Natural killer cell treated with Interleukin-12 subunit alpha and Interleukin-12 subunit beta and Interleukin-15 and Interleukin-18, amount 100 ng/mL, for 72 hours (primary cell): ENCODE measurements at places on chromosomes 13 and 19.

- peak; percentile 92 for DNase-seq
Measured at GRCh38 chr19:12933287-12934072, at the start of gene FARSA. TSS of gene FARSA (minus strand) at chr19:12933711. CDS start at chr19:12933696, 15 bp downstream.

- no peak for DNase-seq
Measured at GRCh38 chr13:37105251-37105714, at the start of gene CSNK1A1L. TSS of gene CSNK1A1L (minus strand) at chr13:37105664. CDS start at chr13:37105256, 408 bp downstream.

DNA sequence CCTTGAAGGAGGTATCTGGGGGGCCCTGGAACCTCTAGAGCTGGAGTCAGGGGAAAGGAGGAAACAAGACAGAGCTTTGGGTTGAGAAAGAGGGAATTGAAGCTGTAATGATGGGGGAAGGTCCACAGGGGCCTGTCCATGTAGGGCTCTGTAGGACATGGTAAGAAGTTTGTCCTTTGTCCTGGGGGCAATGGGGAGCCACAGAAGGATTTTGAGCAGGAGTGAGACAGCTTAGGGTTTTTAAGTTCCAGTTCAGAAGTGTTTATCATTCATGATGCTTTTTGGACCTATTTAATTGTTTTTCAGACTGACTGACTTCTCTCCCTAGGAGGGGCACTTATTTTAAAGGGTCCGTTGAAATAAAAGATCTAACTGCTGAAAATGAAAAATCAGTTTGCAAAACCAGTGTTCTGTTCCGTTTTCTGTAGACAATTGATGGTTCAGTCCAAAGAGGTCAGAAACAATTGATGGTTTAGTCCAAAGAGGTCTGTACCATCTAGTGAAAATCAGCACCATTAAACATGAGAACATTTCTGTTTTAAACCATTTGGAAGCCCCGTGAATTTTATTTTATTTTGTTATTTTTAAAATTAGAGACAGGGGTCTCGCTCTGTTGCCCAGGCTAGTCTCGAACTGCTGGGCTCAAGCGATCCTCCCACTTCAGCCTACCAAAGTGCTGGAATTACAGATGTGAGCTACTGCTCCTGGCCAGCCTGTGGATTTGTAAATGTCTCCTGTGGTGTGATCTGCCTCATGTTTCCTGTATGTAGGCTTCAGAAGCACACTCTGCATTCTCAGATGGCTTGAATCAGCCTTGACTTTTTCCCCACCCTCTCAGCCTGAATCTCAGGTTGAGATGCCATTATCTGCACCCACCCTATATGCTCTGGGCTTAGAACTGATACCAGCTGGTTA, 8.4 kb downstream of the PLD3 start:
- DNase-seq = no peak

DNA sequence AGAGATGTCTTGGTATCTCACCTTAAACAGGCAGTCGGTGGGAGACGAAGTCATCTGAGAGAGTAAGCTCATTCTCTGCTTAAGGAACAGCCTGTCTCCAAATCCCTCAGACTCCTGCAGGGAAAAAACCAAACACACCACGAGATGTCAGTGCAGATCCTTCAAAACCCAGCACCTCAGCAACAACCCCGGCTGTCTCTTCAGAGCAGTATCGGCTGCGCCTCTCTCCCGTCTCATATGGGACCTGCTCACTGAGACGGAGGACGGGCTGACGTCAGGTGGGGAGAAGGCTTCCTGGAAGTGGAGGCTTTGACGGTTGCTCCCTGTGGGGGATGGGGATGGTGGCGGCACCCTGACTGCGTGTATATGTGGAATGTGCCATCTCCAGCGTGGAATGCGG, 43.6 kb downstream of the ANKRD27 start:
- DNase-seq = no peak

- no peak for DNase-seq
Measured at GRCh38 chr13:75331792-75332349, 150.1 kb downstream of the TBC1D4 start.

GRCh38 chr13:111392486-111392885, 72.0 kb downstream of the TEX29 start:
- no peak for DNase-seq

- DNase-seq = no peak
Measured at GRCh38 chr13:98780451-98780850, 28.0 kb upstream of the SLC15A1 start.

DNA sequence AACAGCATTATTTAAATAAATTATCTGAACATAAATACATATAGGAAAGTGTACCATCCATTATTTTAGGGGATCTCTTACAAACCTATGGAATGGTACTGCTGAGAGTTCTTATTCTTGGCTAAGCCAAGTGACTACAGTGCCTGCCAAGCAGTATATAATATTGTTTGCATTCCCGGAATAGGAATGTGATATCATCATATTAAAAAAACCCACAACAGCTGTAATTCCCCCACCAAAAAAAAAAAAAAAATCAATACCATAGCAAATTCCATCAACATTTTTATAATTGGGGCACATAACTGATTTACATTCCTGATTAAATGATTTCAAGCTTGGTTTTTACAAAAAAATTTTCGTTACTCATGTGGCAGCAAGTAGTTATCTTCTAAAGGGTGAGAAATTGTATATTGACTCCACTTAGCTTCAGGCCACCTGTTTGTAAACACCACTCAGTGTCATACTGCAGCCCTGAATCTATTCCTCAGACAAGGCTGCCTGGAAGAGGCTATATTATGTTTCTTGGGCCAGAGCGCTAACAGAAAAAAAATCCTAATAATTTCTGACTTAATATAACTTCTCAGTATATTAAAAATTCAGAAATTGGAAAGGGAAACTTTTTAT, 278.1 kb downstream of the DNAJC15 start:
- no peak for DNase-seq

DNA sequence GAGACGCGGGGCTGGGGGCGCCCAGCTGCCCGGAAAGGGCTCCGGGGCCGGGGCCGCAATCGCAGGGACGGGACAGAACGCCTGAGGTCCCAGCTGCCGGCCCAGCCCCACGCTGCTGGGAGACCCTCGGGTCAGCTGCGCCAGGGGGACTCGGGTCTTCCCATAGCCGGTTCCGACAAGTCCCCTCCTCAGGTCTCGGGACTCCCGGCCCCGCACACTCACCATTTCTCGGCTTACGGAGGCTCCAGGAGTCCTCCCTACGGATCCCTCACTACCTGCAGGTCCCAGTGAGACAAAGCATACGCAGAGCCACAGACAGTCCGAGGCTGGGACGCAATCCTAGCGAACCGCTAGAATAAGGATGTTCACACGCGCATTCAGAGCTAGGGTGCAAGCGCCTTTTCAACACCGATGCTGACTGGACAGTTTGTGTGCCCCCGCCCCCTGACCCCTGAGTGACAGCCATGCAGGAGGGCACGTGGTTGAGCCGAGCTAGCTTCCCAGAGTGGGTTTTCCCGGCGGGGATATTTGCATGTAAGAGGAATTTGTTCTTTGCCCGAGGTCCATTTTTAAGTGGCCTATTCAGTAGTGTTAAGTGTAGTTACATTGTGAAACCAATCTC, 13.6 kb downstream of the ZNF490 start:
- DNase-seq = no peak

- no peak for DNase-seq
Measured at GRCh38 chr19:48735031-48735615, 5.3 kb downstream of the RASIP1 start.

DNA sequence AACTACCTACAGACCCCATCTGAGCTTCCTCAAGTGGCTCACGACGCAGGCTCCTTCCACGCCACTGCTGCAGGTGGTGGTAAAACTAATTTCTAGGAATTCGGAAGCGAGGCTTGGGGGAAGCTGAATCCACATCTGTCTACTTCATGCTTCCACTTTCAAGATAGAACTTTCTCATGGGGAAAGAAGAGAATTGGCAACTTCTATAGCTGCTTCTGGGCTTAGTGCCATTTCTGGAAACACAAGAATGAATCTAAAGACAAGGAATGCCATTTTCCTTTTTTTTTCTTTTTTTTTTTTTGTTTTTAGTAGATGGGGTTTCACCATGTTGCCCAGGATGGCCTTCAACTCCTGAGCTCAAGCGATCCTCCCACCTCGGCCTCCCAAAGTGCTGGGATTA, 2.8 kb upstream of the NLRP12 start:
- DNase-seq = no peak

DNA sequence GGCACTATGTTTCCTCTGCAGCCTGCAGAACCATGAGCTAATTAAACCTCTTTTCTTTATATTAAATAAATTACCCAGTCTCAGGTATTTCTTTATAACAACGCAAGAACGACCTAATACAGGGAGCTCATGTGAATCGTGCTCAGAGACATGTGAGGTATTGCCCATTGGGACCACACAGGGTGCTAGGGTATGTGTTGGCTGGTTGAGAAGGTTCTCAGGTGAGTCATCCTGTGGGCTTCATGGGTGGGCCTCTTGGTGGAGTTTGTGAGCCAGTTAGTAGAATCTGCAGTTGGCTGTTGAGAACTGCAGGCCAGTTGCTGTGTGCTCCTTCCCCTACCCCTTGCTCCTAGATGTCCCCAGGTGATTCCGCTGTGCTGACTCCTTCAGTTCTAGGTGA, 163.0 kb downstream of the HS6ST3 start:
- DNase-seq = no peak

- no peak for DNase-seq
Measured at GRCh38 chr19:11848200-11848593, 329 bp upstream of the ZNF439 start.

GRCh38 chr19:10639836-10640235, 14.3 kb upstream of the ILF3 start:
- no peak for DNase-seq

- peak; percentile 72 for DNase-seq
Measured at GRCh38 chr13:51584731-51585672, 740 bp downstream of the WDFY2 start.

DNA sequence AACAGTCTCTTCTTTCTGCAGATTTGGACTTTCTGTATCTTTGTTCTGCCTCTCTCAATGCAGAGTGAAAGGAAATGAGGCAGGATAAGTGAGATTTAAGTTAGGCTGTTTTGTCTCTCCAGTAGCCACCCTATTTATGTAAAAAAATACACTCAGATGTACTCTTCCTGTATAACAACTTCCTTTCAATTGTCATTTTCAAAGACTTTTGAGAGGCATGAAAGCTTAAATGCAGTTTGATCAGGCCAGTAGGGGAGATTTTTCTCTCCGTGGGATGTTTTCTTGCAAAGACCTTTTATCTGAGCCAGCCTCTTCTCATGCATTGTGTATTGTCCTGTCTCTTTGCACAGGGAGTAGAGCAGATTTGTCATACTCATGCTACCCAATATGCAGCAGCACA, 166.8 kb downstream of the SLITRK5 start:
- DNase-seq = no peak

GRCh38 chr19:45069056-45069455, 7.2 kb downstream of the ZNF296 start:
- no peak for DNase-seq

- DNase-seq = no peak
Measured at GRCh38 chr13:73465617-73465971, 406.8 kb downstream of the KLF5 start.

GRCh38 chr13:84659359-84659661, 777.0 kb upstream of the SLITRK1 start:
- no peak for DNase-seq

- no peak for DNase-seq
Measured at GRCh38 chr13:75226733-75227435, 255.1 kb downstream of the TBC1D4 start.

DNA sequence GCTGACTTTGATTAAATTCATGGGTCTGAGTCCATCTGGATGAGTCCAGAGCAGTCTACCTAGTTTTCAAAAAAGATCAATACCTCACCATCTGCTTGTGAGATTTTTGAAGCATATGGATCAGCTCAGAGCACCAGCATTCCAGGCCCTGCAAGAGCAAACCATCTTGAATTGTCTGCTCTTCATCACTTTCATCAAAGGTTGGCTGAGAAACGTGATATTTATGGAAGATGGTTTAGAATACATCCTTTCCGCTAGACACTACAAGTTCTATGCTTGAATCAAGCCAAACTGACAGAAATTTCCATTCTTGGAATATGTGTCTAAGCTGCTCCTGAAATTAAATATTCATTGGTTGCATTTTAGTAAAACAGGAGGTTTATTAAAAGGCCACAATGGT, 190.3 kb downstream of the KCNRG start:
- DNase-seq = no peak

GRCh38 chr13:102715447-102715846, 20.6 kb upstream of the METTL21C start:
- DNase-seq = no peak

- DNase-seq = peak; percentile 96
Measured at GRCh38 chr19:12696366-12697335, at the start of gene FBXW9. TSS of gene FBXW9 (minus strand) at chr19:12696631. CDS start at chr19:12696581, 50 bp downstream.

- DNase-seq = no peak
Measured at GRCh38 chr13:32811297-32811800, 204.9 kb upstream of the KL start.

DNA sequence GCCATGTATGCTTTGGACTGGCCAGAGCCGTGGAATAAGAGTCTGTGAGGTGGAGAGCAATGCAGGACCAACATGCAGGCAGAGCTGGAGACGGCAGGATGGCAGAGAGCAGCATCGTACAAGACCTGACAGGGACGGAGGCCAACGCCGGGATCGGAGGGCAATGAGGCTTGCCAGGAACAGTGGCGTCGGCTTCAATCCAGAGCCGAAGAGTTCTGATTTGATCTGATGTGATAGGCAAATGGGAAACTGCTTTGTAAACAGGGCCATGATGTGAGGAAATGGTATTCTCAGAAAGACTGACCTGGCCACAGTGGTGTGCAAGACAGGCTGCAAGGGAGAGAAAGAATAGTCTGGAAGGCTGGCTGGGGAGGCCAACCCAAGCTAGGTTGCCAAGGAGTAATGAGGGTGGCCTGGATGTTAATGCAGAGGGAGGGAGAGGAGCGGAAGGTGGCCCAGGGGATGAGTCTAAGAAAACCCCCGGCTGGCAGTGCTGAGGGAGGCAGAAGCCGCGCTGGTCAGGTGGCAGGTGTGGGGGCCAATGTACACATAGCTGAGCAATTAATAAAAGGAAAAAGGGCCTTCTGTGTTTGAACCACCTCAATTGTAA, 26.7 kb downstream of the RCBTB2 start:
- no peak for DNase-seq

DNA sequence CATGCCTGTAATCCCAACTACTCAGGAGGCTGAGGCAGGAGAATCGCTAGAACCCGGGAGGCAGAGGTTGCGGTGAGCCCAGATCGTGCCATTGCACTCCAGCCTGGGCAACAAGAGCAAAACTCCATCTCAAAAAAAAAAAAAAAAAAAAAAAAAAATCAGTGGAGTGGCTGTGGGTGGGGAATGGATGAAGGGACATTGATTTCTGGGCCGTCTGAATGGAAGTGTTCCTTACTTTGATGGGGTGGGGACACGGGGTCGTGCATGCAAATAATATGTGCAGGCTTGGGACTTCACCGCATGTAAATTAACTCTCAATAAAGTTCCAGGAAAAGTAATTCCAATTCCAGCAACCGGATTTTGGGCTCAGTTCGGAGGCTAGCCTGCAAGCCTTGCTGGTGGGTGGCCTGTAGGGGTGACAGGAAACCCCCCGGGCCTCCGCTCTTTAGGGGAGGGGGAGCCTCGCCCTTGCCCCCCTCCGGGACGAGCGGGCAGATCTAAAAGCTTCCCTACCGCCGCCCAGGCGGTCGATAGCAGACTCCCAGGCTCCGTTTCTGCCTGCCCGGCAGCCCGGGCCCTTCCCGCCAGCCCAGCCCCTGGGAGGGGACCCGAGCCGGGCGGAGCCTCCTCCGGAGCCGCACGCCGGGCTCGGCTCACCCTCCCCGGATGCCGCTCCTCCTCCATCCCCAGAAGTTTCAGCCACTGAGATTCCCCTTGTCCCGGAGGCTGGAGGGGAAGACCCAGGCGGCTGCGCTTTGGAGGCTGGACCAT, 48.0 kb upstream of the ADGRE5 start:
- DNase-seq = no peak

- DNase-seq = no peak
Measured at GRCh38 chr13:97267418-97268059, 45.4 kb downstream of the MBNL2 start.
